Activated CD4-positive, alpha-beta T cell treated with anti-CD3 and anti-CD28 coated beads, Interleukin-2, amount 50 U/mL, for 24 hours (primary cell): ENCODE measurements at places on chromosomes 16 and 17.

DNA sequence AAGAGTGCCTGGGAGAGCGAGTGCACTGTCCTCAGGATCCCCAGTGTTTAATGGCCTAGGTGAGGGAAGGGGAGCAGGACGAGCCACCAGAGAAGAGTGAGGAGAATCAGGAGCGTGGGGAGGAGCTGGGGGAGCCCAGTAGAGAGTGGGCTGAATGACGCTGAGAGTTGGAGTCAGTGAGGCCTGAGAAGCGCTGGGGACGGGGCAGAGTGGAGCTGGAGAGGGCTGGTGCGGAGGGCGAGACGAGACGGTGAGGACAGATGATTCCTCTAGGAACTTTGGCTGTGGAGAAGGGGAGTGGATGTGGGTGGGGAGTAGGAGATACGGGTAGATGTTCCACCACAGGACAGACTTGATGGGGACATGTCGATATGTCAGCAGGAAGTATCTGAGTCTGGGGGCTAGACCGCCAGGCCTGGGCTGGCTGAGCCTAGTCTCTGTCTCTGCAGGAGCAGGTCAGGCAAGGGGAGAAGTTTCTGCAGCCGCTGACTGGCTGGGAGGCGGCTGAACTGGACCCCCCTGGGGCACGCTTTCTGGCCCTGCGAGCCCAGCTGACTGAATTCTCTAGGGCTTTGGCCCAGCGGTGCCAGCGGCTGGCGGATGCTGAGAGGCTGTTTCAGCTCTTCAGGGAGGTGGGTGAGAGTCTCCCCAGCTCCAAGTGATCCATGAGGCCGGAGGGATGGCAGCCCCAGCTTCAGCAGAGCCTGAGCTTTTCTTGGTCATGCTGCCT lies 4.7 kb downstream of the PLEKHG4 start:
- DNase-seq: no peak

DNA sequence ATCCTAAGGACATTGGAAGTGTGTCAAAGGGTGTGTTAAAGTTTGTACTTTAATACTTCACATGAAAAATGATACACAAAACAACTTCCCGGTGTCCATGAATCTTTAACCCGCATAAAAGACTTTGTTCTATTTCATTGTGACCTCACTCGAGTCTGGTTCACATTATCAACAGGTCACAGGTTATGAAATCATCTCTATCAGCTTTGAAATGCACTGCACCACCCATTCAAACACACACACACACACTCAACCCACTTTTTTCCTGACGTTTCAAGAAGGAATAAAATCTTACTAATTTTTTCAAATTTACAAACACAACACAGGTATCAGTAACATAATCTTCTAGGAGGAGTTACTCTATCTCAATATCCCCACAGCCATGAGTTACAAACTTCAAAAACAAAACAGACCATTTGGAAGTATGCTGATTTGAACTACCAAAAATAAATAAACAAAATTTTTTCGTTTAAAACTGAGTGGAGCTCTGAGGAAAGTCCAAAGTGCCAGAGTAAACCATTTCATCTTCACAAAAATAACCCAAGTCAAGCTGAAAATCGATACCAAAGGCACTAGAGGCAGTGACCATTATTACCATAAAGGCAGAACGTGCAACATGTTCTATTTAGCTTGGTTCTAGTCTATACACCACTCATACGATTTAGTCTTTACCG lies 2.7 kb downstream of the ACOX1 start:
- DNase-seq: no peak

- no peak for DNase-seq
These were observed 29.2 kb downstream of the CCDC40 start for GRCh38 chr17:80065478-80066170.

GRCh38 chr17:54977744-54978143 lies 9.2 kb downstream of the STXBP4 start:
- DNase-seq: no peak

- no peak for DNase-seq
These were observed 28.7 kb upstream of the DDX52 start for GRCh38 chr17:37671824-37672547.

- no peak for DNase-seq
These were observed 83.2 kb upstream of the HNF1B start for GRCh38 chr17:37827905-37828650.

- no peak for DNase-seq
These were observed 1.9 kb upstream of the ST6GALNAC1 start for GRCh38 chr17:76645481-76645880.
